ENCODE measurements at places on chromosomes 3 and 15.

- peak; percentile 51 for DNase-seq
Measured at GRCh38 chr3:119294696-119295671, 801 bp downstream of the ARHGAP31 start.

DNA sequence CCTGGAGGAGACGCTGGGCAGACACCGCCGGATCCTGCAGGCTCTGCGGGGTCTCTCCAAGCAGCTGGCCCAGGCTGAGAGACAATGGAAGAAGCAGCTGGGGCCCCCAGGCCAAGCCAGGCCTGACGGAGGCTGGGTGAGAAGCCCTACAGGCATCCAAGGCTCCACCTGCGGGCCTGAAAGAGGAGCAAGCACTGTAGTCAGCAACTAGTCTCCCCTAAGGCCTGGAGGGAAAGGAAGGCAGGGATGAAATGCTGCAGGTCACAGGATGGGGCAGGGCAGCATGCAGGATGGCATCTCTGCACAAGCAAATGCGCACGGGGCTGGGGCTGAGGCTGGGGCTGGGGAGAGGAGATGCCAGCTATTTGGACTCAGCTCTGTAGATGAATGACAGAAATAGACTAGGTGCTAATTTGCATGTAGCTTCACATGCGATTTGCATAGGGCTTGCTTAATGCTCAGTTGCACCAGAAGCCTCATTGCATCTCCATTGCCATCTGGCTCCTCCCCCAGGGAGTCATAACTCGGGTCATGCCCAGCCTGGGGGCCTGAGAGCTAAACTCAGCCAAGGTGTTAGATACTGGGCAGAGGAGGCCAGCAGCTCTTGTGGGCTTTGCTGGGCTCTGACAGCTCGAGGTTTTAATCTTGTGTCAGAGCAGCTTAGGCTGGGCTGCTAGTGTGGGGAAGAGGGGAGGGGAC lies 5.2 kb upstream of the CPLX3 start:
- peak; percentile 23 for DNase-seq

DNA sequence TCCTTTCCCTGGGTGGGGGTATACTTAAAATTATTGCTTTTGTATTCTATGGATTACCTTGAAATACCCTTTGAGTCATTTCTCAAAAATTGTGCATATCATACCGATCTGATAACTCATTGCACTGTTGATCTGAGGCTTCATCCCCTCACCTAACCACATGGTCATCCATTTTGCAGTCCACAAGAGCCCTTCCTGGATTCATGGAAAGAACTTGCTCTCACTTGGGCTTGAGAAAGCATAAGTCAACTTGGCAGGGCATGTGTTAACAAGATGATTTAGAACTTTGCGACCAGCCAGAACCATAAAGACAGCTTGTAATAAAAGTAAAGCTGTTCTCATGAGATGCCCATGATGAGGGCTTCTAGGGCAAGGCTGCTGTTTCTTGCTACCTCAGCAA lies 22.2 kb downstream of the MME start:
- peak; percentile 68 for DNase-seq

- DNase-seq, result peak; percentile 29
Measured at GRCh38 chr15:38991701-38992100, 427.1 kb upstream of the RASGRP1 start.

DNA sequence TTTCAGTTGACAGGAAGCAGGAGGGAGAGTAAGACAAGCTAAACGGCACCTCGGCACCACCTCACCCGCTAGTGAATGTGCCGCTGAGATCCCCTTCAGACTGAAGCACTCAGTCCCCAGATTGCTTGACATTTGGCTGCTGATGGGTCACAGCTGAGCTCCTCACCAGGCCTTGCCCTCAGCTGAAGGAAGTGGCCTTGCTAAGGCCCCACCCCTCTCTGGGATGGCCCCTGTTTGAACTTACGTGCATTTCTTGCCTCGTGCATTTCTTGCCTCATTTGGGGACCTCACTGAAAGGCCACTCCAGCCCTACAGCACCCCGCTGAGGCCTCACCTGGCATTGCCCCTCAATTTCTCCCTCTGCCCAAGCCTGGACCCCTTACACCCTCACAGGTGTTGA lies 39.8 kb downstream of the EOGT start:
- DNase-seq, result no peak

DNA sequence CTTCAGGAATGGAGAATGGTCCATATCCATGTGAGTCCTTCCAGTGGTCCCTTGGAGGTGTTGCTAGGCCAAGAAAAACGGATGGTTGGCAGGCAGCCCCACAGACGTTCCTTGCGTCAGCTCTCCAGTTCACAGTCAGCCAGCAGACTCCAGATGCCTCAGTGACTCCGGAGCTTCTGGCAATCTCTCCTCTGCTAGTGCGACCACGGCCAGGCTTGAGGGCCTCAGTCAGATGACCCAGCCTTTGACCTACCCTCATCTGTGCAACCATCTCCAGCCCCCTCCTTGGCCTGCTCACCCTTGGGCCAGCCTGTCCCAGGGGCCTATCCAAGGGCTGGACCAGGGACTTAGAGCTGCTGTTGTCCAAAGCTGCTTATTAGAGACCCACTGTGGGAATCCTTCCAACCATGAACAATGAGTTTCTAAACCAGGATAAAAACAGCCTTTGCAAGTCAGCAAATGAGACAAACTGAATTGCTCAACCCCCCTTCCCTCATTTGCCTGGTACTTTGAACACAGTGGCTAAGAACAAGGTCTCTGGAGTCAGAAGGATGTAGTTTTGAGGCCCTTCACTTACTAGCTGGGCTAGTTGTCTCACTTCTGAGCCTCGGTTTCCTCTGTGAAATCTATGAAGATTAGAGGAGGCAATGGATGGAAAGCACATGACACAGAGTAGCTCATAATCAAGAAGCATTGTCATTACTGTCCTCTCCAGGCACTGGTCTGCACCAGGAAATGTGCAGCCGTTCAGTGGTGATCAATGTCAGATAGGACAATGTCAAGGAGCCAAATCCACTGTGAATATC lies 44.8 kb downstream of the ANP32A start:
- DNase-seq, result no peak

DNA sequence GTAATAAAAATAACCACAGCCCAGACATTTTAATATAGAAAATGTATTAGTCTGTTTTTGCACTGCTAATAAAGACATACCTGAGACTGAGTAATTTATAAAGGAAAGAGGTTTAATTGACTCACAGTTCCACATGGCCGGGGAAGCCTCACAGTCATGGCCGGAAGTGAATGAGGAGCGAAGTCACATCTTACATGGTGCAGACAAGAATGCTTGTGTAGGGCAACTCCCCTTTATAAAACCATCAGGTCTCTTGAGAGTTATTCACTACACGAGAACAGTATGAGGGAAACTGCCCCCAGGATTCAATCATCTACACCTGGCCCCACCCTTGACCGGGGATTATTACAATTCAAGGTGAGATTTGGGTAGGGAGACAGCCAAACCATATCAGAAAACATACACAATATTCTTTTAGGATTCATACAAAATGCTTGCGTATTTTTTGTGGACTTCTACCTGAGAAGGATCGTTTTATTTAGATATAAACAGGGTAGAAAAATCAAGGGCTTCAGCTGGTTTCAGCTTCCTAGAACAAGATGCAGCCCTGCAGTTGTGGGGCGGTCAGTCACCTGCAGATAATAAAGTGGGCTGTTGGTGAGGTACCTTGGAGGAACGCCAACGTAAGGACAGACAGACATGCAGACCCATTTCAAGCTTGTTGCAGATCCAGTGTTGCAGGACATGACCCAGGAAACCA lies 101.9 kb downstream of the TNIK start:
- peak; percentile 23 for DNase-seq

All from EL (cell line).